ENCODE measurements at places on chromosomes 7 and 10.

GRCh38 chr7:147071536-147071935, 954.9 kb downstream of the CNTNAP2 start:
- no peak for DNase-seq

DNA sequence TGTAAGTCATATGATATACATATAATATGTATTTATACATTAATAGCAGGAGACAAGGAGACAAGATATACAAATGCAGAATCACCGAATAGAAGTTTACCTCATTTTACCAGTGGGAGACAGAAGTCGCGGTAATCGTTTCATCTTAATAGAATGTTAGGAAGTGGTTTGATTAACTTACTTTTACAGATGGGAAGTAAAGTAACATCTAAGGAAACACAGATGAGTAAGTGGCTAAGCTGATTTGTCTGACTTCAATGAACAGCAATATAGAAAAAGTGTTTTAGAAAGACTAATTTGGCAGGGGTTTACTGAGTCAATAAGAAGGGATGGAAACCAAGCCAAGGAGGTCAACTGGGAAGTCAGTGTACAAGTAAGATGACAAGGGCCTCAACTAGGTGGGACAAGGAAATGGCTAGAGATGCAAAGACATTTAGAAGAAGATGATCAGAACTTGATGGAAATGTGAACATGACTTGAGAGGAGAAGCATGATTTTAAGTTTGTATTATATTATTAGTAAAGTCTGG, 36.2 kb upstream of the FAM133B start:
- no peak for DNase-seq

DNA sequence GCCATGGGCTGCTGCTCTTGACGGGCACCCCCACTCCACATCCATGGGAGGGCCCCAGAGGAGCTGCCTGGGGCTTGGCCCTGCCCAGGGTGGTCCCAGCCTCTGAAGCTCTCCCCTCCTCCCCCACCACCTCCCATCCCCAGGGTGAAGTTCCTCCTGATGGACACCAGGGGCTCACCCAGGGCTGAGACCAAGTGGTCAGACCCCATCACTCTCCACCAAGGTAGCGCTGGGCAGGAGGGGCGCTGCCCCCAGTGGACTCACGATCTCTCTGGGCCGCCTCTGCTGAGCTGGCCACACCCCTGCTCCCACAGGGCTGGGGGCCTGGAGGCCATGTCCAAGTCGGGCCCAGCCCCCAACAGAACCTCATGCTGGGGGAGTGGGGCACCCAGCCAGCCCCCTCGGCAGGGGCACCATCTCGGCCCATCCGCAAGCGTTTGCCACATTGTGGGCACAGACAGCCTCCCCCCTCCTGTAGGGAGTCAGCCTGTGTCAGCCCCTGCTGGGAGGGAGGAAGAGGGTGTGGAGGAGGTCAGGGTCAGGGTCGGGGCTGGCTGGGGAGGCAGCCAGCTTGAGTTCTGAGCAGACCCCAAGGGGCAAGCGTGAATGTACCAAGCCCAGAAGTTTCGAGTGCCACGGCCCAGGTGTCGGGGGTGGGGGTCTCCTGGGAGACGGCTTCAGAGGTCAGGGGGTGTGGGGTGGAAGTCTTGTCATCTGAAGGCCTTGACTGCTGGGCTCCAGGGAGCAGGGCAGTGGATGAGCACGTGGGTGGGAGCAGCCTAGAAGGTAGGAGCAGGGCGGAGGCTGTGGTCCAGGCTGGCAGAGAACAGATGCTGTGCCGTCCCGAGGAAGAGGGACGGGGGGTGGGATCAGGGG, 2.8 kb downstream of the UPK3B start:
- peak; percentile 66 for DNase-seq

DNA sequence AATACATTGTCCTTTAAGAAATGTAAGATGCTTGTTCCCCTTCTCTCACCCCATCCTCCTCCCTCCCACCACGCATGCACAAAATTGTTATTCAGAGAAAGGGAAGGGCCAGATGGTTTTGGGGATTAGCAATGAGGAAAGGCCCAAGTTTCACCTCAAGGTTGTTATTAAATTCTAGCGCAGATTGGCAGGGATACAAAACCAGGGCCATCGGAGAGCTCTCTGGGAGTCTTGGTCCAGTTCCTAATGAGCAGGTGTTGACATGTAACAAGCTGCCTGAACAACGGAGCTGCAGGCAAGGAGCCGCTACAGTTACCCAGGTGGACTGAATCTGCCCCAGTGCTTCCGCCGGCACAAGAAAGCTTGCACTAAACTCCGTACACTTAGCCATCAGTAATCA, 9.7 kb upstream of the ANK3 start:
- no peak for DNase-seq

DNA sequence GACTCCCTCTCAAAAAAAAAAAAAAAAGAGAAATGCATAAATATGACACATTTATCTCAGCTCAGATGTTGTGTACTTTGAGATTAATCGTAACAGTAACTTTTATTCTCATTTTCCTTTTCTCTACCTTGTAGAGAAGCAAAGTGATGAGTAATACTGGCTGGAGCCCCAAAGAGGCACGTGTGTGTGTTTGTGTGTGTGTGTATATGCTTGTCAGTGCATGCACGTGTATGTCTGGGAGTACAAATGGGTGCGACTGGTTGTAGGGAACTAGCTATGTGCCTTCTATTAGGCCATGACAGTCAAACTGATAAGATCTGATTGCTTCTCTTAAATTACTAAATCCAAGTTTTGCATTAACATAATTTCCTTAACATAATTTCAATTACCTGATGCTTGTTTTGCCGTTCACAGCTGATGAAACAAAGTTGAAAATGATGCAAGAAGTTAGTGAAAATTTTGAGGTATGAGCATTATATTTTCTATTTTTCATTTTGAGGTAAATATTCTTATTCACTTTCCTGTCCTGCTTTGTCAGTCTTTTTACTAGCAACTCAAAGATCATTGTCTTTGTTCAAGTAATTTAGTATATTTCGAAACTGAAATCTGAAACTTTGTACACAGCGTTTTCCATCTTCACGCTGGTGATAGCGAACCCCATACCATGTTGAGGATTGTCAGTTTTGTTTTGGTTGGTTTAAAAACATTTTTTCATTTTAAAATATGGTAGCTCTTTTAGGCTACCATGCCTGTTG, 3.4 kb downstream of the TRRAP start:
- DNase-seq, result no peak

DNA sequence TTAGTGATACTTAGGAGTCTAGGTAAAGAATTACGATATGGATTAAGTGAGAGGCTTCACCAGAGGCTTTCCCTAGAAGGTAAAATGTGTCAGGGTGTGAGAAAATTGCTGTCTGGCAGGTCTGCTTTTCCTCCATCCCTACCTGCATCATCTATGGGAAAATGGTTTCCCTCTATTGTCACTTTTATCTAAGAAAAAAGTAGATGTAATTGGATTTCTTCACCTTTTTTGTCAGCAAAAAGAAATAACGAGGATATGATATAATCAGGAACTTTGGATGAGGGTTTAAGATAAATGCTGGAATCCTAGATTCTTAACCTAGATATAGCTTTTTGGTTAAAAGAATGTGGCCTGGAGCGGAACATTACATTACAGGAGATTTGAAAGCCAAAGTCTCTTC, 146.1 kb downstream of the MAGI2 start:
- no peak for DNase-seq

GRCh38 chr10:61124756-61125530, 181.0 kb upstream of the RHOBTB1 start:
- DNase-seq, result no peak

- DNase-seq, result no peak
Observed at GRCh38 chr7:47739301-47739875, 157.5 kb upstream of the TNS3 start.

- no peak for DNase-seq
Observed at GRCh38 chr7:128247640-128248194, 6.6 kb downstream of the LEP start.

DNA sequence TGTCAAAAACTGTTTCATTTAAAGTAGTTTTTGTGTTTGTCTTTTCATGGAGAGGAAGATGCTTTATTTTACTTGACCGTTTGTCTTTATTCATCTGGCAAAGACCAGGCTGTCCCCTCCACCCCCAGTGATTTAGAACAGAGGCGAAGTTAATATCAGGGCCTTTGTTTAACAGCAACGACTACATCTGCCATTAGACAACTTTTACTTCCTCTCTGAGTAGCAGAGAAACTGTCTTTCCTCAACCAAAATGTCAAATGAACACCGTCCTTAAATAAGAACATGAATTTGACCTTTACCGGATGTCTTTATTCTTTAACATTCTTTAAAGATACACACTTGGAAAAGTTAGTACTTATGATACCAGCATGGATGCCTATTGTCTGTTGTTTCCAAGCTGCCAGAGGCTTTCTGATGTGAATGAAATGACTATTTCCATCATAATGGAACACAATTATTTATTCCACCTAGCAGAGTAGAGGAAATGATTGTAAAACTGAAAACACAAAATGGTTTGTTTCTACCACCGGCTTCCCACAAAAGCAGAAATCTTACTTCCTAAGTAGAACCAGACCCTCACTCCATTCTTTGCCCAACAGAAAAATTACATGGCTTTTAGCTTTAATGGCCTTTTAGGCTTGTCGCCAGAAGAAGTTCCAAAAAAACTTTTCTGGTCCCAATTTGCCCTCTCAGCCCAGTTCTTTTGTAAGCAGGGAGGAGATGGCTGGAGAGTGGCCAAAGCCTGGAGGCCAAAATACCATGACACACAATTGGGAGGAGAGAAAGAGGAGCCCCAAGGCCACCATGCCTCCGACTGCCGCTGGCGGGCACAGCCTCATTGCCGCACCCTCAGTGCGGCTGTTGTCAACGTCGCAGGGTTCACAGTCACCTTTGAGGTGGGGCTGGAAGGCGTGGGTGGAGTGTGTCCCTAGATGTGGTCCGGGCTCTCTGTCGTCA, 168.5 kb downstream of the TEX36 start:
- no peak for DNase-seq

DNA sequence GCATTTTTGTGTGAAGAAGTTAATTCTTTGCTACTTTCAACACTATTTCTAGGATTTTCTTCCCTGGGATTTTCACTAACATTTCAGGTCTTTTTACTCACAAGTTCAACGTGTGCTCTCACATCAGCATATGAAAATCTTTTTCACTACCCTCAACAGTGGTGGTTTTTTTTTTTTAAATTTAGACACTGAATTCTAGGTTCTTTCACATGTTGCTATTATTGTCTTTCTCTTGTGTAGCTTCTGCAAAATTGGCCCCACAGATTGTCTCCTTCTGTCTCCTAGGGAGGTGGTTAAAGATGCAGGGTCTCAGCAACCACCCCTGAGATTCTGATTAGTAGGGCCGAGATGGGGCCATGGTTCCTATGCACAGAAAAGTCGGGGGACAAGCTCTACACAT, 165.0 kb upstream of the GPR26 start:
- DNase-seq, result no peak

- no peak for DNase-seq
Observed at GRCh38 chr7:93375603-93376002, 143.4 kb downstream of the VPS50 start.

DNA sequence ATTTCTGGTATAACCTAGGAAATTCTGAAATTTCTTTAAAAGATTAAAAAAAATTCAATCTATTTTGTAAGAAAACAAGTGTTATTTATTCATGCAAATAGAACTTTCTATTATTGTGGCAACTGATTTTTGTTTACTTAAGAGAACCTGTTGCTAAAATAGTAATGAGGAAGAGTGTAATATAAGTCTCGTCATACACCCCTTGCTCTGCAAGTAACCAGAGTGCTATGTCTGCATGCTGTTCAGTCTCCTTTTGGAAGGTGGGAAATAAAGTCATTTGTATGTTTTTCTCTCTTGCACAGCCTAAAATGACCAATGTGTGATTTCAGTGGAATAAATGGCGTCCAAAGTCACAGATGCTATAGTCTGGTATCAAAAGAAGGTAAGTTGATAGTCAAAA, 41.3 kb downstream of the PHTF2 start:
- DNase-seq, result no peak

DNA sequence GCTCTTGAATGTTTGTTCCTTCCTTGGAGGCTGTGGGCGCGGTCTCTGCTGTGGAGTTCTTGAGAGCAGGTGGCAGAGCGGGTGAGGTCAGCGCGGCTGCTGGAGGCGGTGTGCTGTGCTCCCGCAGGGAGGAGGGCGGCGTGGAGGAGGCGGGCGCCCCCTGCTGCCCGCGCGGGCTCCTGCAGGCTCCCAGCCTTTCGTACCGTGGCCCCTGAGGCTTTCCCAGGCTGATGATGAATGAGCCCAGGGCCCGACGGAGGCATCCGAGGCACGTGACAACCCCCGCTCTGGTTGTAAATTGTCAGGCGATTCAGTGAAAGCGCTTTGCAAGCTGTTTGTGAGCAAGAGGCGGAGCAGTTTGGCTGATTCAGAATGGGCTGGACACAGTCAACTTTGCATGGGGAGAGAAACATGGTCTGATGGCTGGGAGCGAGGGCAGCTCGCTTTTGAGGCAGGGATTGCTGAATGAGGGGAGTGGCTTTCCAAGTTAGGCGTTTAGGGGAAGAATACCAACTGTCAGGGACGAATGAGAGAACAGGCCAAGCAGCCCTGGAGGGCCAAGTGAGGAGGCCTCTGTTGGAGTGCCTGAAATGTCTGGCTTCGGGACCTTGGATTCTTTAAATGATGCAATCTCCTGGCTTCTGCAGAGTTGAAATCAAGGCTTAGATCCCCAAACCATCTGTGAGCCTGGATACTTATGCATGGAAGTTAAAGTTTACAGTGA, 46.6 kb downstream of the CDHR3 start:
- DNase-seq, result peak; percentile 76

DNA sequence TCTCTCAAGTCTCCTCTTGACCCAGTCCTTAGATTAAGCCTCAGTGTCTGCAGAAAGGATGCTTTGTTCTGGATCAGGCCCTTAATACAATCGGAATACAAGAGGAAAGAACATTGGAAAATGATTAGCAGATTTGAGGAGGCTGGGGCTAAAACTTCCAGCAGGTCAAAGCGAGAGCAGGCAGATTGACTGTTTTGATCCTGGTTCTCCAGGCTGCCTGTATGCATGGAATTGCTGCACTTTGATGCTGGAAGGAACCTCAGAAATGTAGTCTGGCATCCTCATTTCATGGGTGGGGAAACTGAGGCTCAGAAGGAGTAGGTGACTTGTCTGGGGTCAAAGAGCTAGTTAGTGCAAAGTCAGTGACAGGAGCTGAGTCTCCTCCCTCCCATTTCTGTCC, 202.8 kb downstream of the EMX2 start:
- DNase-seq, result no peak

- no peak for DNase-seq
Observed at GRCh38 chr7:139232904-139233303, 1.9 kb downstream of the UBN2 start.

DNA sequence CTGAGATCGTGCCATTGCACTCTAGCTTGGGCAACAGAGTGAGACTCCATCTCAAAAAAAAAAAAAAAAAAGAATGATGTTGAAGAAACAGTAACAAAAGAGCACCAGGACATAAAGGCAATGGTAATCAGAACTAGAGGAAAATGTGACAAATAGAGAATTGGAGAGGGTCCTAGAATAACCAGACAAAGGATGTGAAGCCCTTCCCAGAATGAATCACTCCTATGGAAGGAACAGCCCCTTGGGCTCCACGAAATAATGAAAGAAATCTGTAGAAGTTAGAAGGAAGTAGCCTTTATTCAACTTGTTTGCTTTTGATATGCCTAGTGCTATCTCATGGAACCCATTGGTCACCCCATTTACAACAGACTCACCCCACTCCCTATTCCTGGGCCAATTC, 169.2 kb downstream of the SUGCT start:
- no peak for DNase-seq
